C1 segment of cervical spinal cord (tissue), 14 donors: ENCODE measurements at places on chromosomes 16 and 17.

DNA sequence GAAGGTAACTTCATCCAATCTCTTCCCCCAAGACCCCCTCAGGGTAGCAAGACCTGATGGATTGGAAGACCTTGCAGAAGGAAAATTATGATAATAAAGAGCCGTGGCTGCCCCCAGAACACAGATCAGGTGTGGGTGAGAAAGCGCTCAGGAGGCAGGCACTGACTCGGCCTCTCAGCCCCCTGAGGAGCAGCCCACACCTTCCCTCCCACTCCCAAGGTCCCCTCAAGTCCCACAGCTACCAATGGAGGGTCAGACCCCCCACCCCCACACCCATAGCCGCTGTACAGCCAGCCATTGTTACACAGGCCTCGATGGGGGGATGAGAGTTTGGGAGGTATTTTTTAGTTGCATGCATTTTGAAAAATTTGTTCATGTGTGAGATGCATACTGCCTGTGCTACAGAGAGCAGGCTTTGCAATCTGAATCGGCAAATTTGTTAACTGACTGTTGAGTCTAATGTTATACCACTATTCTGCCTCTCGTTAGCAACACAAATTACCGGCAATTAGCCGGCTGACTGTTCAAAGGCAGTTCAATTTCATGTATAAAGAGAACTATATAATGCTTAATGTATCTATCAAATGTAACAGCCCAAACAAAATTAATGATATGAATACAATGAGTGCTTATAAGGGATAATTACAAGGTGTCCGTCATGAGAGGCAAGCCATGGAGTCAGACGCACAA lies 211.7 kb downstream of the C16orf78 start:
- no peak for DNase-seq

DNA sequence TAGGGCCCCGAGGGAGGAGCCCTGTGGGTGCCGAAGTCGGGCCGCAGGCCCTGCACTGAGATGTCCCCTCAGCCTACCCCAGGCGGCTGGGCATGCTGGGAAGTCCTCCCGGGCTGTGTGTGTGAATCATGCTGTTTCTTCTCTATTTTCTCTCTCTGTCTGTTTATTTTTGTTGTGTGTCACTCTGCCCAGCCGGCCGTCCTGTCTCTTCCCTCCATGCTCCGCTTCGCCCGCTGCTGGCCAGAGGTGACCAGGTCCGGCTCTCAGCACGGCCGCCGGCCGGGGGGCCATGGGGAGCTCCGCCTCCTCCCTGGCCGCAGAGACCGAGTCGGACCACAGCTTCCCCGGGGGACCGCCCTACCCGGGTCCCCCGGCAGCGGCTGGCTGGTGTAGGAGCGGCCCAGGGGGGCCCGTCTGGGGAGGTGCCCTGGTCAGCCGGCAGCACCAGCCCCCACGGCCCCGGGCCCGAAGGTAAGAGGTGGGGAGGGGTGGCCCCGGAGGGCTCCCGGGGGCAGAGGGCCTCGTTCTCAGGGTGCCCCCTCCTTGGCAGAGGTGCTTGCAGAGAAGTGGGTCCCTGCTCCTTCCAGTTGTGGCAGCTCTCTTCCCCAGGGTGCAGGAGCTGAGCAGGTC lies 12.5 kb downstream of the CAPN15 start:
- no peak for DNase-seq

- no peak for DNase-seq
These were observed 9.2 kb downstream of the PIGQ start for GRCh38 chr16:578870-579405.

DNA sequence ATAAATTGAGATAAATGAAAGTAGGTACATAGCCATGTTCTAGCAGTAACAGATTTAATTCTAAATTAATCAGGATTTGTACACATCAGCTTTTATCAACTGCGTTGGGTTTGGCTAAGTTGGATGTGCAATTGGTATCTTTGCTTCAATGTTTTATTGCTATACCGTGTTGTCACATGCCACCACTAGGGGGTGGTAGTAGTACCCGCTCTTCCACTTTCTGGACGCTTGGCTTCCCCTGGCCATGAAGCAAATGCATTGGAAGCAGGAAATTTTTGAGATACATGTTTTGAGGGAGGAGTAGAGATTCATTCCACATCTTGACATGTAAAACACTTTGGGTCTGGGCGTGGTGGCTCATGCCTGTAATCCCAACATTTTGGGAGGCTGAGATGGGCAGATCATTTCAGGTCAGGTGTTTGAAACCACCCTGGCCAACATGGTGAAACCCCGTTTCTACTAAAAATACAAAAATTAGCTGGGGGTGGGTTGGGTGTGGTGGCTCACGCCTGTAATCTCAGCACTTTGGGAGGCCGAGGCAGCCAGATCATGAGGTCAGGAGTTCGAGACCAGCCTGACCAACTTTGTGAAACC lies 58.6 kb downstream of the EMP2 start:
- peak; percentile 6 for DNase-seq

DNA sequence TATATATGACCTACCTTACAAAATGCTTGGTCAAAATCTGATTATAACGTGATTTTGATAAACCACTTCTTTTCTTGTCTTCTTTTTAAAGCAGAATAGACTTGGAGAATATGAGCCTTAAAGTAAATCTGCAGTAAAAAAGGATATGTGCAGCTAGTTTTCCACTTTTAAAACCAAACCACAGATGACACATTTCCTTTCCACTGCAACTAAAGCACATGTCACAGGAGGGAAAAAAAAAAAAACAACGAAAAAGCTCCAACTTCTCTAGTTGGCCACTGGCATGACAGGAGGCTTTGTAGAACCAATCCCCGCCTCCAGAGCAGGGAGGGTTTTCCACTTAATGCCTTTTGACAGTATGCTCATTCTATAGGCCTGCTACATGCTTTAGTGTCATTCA lies at the start of gene EVI2A:
Gene EVI2A, minus strand, starts transcription at position 142 of the 400 bp plus-strand sequence. CDS start 2,609 bp downstream, outside the sequence.
- DNase-seq: no peak
